ENCODE measurements at places on chromosomes 16 and 17.

DNA sequence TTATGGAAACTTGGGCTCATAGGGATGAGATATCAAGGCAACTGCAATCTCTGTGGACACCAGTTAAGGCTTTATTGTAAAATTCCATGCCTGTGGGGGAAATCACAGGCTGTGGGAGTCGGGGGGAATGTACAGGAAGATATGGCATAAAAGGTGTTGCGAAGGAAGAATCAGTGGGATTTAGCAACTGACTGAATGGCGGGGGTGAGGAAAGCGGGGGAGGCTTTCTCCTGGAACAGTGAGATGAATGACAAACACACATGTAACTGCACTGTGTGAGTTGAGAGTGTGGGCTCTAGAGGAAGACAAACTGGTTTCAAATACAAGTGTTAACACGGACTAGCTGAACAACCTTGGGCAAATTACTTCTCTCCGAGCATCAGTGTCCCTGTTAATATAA, 143.7 kb downstream of the PRKCB start:
- no peak for DNase-seq

GRCh38 chr16:65297453-65297852, 175.6 kb upstream of the CDH11 start:
- no peak for DNase-seq

- no peak for DNase-seq
Measured at GRCh38 chr17:36868777-36869176, 68.5 kb upstream of the LHX1 start.

DNA sequence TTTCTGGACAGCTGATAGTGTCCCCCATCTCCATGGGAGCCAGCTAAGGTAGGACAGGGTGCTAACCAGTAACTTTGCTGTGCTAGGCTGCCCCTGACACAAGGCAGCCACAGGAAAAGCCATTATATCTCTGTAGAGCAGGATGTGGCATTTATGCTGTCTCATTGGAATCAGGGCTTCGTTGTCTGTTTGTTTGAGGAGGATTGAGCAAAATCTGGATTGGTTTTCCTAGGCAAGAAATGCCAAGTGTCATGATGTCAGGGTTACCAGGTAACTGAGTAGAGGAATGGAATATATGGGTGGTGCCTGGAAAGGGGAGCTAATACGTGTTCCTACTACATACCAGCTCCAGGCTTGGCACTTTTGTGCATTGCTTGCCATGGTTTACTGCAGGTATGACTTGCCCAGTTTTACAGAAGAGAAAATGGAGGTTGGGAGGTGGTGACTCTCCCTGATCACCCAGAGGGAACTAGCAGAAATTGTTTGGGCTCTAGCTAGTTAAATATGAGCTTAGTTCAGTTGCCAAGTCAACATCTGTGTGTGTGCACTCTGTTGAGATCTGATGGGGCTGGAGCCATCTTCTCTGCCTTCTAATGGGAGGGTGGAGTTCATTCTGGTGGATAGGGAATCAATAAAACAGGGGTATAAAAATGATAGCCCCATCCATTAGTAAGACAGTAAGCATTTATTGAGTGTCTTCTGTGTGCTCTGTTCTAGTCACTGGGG, 33.9 kb downstream of the GNAO1 start:
- DNase-seq: no peak

GRCh38 chr17:38926293-38927070, 1.1 kb downstream of the LASP1NB start:
- DNase-seq: peak; percentile 65

DNA sequence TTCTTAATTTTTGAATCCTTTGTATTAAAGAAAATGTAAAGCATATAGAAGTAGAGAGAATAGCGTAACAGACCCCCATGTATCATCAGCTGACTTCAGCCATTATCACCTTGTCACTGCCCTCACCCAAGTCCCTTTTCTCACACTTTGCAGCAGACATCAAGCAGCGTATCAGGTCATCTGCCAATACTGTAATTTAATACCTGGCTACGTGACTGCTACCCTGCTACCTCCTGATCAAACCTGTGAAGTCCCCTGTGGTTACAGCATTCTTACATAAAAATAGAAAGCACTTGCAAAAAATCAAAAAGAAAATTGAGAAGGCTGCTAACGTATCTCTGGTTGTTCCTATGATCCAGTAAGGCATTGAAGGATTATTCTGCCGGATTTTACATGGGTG, 96.4 kb downstream of the PLCG2 start:
- DNase-seq: no peak

DNA sequence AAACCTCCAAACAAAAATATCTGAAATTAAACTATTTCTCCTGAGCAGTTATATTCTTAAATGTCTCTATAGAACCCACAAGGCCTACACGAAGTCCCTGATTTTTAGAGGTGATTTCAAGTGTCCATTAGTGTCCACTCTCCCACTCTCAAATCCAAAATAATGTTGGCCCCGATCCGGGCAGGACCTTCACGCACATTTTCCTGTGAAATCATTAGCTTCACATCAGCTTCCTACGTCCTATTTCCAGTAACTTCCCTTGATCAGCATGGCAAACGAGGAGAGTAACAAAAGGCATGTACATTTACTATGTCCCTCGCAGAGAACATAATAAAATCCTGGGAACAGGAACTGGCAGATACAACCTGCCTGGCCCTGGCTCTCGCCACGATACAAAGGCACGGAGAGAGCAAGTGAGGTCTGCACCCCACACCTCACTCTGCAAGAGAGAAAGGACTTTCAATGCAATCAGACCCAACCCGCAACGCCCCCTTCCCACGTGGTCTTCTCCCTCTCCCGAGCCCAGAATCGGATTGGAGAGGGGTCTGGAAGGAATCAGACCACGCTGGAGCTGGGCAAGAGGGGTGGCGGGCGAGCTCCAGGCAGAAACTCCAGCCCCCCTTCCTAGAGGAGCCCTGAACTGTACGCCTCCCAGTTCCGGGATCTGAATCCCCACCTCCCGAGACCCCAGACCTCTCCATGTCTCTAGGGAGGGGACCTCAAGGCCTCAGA, 17.5 kb upstream of the C17orf78 start:
- DNase-seq: peak; percentile 52

- DNase-seq: no peak
Measured at GRCh38 chr16:23207485-23207884, 24.9 kb downstream of the SCNN1G start.

DNA sequence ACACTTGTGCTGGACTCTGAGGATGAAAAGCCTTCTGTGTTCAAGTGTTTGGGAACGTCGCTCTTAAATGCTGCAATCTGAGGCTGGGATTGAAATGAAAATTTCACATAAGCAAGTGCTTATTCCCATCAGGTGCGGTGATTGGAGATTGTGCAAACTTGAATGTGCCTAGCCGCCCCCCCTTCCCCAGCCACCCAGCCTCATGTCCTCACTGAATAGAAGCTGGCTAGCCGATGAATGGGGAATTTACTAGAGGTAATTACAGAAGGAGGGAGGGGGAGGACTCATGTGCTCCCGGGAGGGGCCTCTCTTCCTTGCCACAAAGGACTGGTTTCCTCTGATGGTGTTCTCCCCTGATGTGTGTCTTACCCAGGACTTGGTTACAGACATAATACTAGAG, 544.8 kb upstream of the EEF2KMT start:
- DNase-seq: no peak

All from hematopoietic multipotent progenitor cell (in vitro differentiated cells).